ENCODE measurements at places on chromosomes 6 and 20.

GRCh38 chr6:125203395-125203794 is 49.8 kb downstream of the TPD52L1 start:
- DNase-seq = no peak

DNA sequence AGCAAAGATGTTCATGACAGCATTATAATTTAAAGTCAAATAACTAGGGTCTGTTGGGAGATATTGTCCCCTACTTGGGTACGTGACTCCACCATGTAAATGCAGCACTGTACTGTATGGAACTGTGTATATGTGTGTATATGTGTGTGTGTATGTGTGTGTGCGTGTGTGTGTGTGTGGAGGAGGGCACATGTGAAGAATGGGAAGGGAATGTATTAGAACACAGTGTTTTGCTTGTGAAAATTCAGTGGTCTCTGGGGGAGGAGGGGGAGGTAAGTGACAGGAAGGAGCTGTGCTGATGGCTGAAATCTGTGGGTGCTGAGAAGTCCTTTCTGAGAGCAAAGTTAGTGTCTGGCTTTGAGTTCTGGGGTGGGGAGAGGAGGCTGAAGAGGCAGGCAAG is 23.9 kb upstream of the VEGFA start:
- DNase-seq = no peak

DNA sequence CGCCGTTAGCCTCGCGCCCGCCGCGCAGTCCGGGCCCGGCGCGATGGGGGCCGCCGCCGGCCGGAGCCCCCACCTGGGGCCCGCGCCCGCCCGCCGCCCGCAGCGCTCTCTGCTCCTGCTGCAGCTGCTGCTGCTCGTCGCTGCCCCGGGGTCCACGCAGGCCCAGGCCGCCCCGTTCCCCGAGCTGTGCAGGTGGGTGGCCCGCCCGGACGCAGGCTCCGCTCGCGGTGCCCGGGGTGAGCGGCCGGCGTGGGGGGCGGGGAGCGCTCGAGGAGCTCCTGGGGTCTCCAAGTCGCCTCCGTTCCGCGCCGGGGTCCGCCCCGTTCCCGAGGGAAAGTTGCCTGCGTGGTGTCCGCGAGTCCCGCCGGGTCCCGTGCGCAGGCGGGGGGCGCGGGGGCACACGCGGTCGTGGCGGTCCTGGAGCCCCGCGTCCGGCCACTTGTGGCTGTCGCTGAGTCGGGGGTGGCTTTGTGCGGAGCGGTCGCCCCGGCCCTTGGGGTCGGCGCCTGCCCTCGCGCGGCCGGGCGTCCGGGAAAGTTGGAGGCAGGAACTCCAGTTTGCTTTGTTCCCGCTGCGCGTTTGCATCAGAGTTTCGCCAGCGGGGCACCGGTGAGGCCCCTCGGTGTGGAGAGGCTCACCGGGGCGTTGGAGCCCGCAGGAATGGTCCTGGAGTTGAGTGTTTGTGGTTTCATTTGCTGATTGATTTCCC is 476 bp downstream of the IGF2R start:
- DNase-seq = no peak

GRCh38 chr6:107495196-107495643 is 5.3 kb downstream of the SOBP start:
- no peak for DNase-seq

- no peak for DNase-seq
Observed at GRCh38 chr6:75124983-75125382, 80.9 kb downstream of the COL12A1 start.

- no peak for DNase-seq
Observed at GRCh38 chr6:82915666-82916065, 150.0 kb downstream of the UBE3D start.

Measured in effector CD4-positive, alpha-beta T cell (primary cell).